ENCODE measurements at places on chromosomes 6 and 20.

DNA sequence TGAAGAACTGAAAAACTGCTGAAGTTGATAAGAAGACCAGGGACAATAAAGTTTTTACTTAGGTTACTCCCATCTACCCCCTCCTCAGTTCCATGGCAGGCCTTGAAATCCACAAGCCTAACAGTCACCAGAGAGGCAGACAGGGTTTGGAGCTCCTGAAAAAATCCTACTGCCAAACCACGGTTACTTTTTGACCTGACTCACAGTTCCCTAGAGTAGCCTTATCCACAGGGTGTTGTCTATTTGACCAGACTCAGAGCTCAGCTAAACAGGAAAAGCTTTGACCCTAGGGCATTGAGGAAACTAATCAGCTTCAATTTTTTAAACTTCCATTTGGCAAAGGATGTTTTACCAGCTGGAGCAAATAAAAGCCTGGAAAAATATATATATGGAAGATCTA lies 257.7 kb upstream of the NT5E start:
- no peak for DNase-seq

GRCh38 chr6:11427723-11428245 lies 109.8 kb upstream of the TMEM170B start:
- no peak for DNase-seq

GRCh38 chr6:80742481-80742880 lies 636.0 kb downstream of the BCKDHB start:
- peak; percentile 1 for DNase-seq

DNA sequence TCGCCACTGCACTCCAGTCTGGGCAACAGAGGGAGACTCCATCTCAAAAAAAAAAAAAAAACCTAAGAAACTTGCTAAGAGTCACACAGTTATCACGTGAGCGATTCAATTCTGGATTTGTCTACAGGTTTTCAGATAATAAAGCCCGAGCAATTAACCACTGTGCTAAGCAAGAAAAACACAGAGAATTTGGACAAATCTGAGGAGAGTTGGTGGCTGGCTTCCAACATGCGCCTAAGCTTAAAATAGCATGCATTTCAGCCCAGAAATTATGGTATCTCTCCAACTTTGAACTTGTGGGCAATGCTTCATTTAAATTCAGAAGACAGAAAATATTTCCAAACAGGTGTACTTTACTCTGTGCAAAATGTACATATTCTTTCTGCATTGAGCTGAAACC lies 232.9 kb downstream of the TSHZ2 start:
- no peak for DNase-seq
